ENCODE measurements at places on chromosomes 3 and 15.

DNA sequence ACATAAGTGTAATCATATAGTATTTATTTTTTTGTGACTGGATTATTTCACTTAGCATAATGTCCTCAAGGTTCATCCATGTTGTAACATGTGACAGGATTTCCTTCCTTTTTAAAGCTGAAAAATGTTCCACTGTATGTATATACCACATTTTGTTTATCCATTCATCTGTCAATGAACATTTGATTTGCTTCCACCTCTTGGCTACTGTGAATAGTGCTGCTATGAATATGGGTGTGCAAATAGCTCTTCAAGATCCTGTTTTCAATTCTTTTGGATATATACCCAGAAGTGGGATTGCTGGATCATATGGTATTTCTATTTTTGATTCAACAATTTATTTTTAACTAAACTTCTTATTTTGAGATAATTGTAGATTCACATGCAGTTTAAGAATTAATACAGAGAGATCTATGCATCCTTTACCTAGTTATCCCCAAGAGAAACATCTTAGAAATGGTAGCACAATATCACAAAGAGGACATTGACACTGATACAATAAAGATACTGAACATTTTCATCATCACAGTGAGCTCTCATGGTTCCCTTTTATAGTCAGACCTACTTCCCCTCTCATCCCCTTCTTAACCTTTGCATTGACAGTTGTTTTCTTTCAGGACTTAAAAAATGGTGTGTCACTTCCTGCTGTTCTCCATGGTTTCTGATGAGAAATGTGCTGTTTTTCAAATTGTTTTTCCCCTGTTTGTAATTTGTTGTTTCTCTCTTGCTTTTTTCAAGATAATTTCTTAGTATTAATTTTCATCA, 90.1 kb downstream of the SATB1 start:
- no peak for DNase-seq

DNA sequence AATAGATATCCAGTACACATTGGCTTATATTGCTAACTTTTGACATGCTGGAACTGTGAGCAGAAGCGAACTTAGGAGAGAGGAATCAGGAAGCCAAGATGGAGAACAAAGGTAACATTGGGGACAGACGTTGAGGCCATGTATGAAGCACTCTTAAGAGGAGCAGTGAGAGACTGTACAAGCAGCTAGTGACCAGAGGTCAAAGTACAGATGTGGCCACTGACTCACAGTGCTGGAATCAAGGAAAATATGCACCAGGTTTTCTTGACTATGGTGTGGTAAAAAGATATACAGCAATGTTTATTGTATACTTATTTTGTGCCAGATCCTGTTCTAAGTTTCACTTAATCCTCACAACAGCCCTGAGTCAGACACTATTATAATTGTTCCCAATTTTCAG, 2.0 kb upstream of the IL20RB start:
- peak; percentile 78 for DNase-seq

DNA sequence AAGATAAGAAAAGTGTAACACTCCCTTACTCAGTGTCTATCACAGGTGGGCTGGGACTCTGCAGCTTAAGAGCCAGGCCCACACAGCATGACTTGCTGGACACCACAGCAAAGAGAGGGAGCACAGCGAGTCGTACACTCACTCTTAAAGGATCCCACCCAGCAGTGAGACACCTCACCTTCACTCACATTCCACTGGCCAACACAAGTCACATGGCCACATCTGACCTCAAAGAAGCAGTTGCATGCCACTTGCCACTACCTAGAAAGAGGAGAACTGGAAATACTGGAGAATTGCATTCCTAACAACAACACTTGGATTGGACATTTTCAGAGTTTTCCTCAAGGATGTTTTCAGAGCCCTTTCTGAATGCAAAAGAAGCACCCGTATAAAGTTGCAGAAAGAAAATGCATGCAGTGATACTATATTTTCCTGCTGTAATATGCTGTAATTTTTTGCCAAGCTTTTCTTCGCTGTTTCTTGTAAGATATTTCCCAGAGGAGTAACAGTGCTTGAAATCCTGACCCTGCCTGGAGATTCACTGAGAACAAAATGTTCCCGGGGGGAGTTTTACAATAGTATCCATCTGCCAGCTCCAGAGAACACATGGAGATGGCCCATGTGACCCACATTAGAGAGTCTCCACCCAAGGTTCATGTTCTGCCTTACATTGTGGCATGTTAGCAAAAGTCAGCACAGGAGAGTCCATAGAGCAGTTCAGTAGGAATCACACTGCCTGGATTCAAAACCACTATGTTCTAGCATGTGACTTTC, 42.2 kb downstream of the TRIM42 start:
- DNase-seq, result no peak

- no peak for DNase-seq
These were observed 111.3 kb downstream of the CD47 start for GRCh38 chr3:107979538-107979937.

GRCh38 chr3:90091549-90091948, 984.1 kb downstream of the EPHA3 start:
- peak; percentile 31 for DNase-seq

DNA sequence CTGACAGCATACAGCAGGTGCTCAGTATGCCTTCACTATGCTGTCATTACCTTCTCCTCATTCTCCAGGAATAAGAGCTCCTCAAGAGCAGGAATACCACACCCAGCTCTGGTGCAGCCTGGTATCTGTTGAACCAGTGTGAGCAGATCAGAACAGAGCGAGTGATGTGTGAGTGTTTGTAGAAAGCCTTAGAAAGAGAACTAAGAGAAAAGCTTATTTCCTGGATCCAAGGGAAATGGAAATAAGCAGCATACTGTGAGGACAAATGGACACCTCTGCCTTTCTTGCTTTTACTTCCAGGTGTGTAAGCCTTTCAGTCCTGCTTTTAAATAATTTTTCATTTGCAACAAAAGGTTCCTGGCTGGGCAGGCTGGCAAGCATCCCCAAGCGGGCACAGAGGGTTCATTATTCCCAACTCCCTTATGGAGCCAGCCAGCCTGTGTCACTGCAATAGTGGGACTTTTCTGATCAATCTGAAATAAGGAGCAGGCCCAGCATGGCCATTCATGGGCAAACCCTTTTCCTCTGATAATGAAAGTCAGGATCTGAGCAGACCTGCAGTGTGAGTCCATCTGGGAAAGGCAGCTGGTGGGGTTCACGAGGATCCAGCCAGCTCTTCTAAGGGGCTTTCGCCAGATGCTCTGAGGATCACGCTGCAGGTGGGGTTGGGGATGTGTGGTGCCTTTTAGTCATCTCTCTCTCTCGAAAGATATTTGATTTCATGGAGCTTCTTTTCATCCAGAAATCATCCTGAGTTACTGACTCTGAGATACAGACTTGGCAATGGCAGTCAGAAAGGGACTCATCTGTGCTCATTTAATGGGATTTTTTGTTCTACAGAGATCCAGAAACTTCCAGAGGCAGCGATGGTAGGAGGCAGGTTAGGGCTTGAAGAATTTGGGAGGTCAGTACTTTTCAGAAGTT, 594.9 kb upstream of the CFAP20DC start:
- DNase-seq, result no peak

GRCh38 chr3:72446218-72447058, 401.8 kb downstream of the SHQ1 start:
- DNase-seq, result peak; percentile 30

DNA sequence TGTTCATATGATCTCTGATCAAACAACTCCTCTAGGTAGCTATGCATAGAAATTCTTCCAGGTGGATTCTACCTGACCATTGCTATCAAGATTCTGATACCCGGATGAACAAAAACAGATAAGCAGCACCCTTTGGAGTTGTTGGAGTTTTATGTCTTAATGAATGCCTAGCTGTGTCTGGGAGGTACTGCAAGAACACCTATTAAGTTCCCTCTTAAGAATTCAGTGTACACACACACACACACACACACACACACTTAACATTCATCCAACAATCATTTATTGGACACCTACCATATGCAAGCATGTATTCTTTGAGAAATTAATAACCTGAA, 58.1 kb upstream of the FNDC3B start:
- no peak for DNase-seq

GRCh38 chr15:66638377-66638776, 63.7 kb upstream of the SMAD6 start:
- no peak for DNase-seq

- peak; percentile 49 for DNase-seq
These were observed 176.0 kb upstream of the BCHE start for GRCh38 chr3:166013073-166013679.

- DNase-seq, result no peak
These were observed 218.2 kb downstream of the SHOX2 start for GRCh38 chr3:157888040-157888439.

- no peak for DNase-seq
These were observed 139.3 kb upstream of the SOX2 start for GRCh38 chr3:181572432-181572831.

- no peak for DNase-seq
These were observed 49.7 kb downstream of the LRRN1 start for GRCh38 chr3:3848923-3849275.

DNA sequence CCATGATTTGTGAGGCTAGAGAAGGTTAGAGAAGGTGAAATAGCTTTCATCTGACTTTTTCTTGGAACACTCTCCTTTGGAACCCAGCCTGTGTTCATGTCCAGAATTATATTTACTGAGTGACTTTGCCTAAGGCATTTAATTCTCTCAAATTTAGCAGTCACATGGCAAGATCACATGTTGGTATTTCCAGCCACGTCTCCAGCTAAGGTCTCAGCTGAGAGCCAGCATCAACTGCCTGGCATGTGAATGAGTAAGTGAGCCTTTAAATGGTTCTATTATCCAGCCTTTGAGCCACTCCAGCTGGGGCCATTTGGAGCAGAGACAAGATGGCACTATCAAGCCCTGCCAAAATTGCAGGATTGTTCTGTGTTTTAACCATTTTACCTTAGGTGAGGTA, 130.2 kb upstream of the SGO1 start:
- DNase-seq, result no peak

GRCh38 chr3:196079682-196080081, 2.2 kb downstream of the TFRC start:
- DNase-seq, result no peak
